SW480 (cell line): ENCODE measurements at places on chromosomes 5 and 9.

DNA sequence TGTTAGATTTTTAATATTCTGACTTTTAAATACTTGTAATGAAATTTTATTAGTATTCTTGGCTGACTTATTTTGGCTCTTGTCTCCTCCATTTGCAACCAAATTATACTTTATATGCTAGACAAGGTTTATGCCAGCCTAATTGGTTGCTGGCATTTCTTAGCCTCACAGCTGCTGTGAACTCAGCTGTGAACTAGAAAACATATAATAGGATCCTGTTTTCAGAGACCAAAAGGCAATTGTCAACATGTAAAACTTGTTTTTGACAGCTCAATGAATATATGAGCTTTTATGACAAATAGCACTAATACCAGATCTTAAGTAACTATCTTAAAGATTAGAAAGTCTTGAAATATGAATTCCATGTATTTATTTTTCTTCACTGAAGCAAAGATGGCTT lies 25.9 kb downstream of the KIF2A start:
- no peak for DNase-seq

GRCh38 chr5:74136276-74136825 lies 504.2 kb downstream of the ENC1 start:
- DNase-seq = no peak

DNA sequence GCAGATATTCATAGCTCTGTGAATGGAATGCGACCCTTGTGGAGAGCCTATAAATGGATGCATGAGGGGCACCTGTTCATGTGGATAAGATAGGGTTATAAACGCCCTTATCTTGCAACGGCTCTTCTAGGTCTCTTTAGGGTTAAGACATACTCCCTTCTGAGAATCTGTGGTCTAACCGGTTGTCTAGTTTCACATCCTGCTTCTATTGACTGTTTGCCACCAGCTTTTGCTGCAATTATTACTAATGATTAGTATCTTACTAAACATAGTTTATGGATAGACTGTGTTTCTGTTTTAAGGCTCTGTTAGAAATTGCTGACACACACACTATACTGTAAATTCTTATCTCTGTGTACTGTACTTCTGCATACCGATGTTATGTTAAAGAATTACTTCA lies 198.9 kb upstream of the CYLC2 start:
- DNase-seq = no peak

DNA sequence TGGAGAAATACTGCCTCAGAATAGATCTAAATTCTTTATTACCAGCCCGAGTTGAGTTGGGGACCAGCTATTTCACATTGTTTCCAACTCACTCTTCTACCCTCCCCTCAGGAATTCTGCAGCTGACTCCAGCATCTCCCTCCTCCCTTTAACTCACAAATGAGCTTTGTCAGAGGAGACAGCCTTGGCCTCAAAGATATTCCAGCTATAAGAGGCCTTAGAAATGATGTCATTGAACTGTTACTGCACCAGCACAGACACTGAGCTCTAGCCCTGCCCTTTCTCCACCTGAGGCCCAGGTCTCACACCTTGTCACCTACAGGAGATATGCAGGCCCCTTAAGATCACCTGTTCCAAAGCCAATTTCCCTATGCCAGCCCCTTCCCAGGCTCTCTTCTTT lies 78.4 kb upstream of the ATP10B start:
- DNase-seq = no peak

DNA sequence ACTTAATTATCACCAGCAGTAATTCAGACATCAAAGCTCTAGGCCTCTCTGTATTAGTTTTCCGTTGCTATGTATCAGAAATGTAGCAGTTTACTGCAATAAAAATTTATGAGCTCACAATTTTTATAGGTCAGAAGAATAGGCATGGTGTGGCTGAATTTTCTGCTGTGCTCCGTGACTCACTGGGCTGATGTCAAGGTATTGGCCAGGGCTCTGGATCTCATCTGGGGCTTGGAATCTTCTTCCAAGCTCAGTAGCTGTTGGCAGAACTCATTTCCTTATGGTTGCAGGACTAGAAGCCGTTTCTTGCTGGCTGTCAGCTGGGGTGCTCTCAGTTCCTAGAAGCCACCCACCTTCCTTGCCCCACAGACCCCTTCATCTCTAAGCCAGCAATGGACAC lies 66.3 kb downstream of the PSAT1 start:
- no peak for DNase-seq
